Uterus (tissue), 4 donors: ENCODE measurements at places on chromosomes 12 and 14. TPM values are rescaled to one million over a fixed set of nuclear protein-coding genes. Genes with fewer than 3 reads are reported as not detected.

GRCh38 chr14:63492391-63492790 lies 50.8 kb downstream of the PPP2R5E start:
- peaks cover 3% of the 10 kb centered on the region for H3K4me1 ChIP-seq
- no peaks in the 10 kb centered on the region for H3K27me3 ChIP-seq
- H3K36me3 ChIP-seq: no peaks in the 10 kb centered on the region
- DNase-seq: no peak

DNA sequence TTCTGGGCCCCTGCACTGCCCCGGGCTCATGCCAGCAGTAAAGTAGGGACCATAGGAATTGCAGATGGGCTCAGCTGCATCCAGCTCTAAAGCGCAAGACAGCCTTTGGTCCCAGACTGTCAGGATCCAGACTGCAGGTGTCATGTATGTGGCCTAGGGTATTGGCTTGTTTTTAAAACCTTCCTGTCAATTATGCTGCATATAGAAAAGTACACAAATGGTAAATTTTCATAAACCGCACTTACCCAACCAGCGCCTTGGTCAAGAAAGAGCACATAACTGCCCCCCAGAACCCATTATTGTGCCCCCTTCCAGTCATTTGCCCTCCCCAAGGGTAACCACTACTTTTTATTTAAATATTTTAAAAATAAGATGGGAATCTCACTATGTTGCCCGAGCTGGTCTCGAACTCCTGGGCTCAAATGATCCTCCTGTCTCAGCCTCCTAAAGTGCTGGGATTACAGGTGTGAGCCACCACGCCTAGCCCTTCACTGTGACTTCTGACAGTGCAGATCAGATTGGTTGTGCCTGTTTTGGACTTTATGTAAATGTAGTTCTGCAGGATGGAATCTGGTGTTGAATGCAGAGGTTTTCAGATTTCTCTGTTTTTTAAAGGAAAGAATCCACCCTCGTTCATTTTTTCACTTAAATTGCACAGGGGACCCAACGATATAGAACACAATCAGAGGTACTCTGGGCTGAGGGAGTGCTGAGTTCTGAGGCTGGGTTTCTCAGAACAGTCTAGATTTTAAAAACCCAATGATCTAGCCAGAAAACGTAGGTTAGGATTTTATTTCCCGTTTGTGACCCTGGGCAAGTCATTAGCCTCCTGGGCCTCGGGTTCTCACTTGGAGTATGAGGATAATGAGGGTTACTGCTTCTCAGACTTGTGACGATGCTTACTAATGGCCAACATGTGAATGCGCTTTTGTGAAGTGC lies 6.7 kb downstream of the NR4A1 start:
- H3K36me3 ChIP-seq: no peaks in the 10 kb centered on the region
- no peaks in the 10 kb centered on the region for H3K27me3 ChIP-seq
- no peaks in the 10 kb centered on the region for H3K4me1 ChIP-seq
- no peak overlapping the region for H3K27ac ChIP-seq

GRCh38 chr12:2387103-2387834 lies 334.5 kb downstream of the CACNA1C start:
- no peaks in the 10 kb centered on the region for H3K27me3 ChIP-seq
- no peak overlapping the region for H3K27ac ChIP-seq
- H3K4me3 ChIP-seq: no peak overlapping the region
- no peak for DNase-seq
- no peaks in the 10 kb centered on the region for H3K36me3 ChIP-seq

LMNTD1 gene
- total RNA-seq: not detected

SPPL3 gene
- total RNA-seq: 82.7 TPM
